ENCODE measurements at places on chromosomes 6 and 20.

DNA sequence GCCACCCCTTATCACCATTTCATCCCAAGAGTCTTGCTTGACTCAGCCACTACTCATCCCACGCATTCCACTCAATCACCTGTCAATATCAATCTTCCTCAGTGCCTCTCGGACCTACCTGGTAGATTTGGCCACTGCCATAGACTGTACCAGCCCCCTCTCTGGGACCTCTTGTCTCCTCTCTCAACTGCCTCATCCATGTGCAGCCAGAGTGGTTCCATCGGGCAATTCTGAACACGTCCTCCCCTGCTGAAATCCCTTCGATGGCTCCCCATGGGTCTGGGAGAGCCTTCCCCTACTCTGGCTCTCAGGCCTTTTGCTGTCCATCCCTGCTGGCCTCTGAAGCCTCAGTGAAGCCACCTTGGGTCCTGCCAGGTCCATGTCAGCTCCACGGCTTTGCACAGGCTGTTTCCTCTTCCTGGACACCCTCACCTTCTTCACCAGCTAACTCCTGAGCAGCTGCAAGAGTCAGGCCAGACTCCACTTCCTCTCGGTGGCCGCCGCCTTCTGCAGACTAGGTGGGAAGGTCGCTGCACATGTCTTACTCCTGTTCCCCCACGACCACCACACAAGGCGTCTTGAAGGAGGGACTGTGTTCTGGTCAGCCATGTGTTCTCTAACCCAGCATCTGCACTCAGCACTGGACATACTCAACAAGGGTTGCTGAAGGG is 120.4 kb downstream of the TOX2 start:
- no peak for DNase-seq

DNA sequence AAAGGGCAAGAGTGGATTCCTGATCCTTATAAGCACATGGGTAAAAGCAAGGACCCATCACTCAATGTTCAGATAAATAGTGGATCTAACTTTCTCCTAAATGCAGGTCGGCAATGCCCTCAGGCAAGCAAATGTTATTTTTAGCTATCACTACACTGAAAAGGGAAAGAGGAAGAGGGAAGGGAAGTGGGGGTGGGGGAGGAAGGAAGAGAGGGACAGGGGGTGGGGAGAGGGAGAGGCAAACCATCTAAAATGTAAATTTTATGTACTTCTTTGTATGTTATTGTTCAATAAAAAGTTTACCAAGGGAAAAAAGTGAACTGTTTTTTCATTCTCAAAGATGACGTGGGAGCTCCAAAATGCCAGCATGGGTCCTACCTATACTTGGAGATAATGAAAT is 44.2 kb downstream of the CHD6 start:
- no peak for DNase-seq

DNA sequence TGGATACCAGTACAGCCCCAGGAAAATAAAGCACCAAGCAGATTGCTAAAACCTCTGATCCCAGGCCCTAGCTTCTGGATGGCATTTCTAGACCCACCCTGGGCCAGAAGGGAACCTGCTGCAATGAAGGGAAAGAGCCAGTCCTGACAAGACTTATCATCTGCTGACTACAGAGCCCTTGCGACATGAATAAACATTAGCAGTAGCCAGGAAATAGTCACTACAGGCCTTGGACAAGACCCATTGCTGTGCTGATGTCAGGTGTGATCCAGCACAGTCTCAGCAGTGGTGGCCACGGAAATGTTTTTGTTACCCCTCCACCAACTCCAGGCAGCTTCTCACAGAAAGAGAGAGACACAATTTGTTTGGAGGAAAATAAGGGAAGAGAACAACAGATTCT is 399.3 kb downstream of the HAO1 start:
- DNase-seq = no peak

- no peak for DNase-seq
Observed at GRCh38 chr6:99946005-99946404, 48.0 kb downstream of the MCHR2 start.

DNA sequence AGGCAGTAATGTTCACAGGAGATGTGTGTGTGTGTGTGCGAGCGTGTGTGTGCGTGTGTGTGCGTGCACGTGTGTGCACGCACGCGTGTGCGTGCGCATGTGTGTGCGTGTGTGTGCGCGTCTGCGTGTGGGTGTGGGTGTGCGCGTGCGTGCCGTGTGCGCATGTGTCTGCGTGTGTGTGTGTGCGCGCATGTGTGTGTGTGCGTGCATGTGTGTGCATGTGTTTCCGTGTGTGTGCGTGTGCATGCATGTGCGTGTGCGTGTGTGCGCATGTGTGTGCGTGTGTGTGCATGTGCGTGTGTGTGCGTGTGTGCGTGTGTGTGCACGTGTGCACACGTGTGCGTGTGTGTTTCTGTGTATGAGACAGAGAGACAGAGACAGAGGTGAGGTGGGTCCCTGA is 136.0 kb upstream of the CST7 start:
- DNase-seq = no peak

DNA sequence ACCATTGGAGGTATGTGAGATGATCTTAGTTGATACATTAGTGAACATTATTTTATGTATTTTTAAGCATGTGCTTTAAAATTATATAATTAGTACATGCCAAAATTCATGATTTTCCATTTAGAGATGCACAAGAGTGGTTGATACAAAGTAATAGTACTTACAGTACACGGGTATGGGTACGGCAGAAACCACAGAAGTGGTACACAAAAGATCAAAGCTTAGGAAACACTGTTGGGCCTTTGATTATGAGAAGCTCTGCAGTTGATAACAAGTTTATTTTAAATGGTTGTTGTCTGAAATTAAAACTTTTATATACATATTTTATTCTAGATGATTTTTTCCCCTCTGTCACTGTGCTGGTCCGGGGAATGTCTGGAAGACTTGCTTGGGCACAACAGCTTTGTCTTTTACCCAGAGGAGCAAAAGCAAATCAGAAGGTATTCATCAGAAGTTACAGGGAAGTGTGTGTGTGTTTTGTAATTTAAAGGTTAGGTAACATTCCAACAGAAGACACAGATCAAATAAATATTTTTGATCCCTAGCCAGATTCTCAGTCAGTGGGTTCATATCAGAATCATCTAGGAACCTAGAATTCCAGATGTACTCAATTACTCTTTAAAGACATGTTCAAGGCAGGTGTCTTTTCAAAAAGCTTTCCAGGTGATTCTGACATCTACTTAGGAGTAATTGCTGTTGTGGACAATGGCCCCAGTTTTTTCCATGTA is 32.5 kb upstream of the ADIG start:
- no peak for DNase-seq

DNA sequence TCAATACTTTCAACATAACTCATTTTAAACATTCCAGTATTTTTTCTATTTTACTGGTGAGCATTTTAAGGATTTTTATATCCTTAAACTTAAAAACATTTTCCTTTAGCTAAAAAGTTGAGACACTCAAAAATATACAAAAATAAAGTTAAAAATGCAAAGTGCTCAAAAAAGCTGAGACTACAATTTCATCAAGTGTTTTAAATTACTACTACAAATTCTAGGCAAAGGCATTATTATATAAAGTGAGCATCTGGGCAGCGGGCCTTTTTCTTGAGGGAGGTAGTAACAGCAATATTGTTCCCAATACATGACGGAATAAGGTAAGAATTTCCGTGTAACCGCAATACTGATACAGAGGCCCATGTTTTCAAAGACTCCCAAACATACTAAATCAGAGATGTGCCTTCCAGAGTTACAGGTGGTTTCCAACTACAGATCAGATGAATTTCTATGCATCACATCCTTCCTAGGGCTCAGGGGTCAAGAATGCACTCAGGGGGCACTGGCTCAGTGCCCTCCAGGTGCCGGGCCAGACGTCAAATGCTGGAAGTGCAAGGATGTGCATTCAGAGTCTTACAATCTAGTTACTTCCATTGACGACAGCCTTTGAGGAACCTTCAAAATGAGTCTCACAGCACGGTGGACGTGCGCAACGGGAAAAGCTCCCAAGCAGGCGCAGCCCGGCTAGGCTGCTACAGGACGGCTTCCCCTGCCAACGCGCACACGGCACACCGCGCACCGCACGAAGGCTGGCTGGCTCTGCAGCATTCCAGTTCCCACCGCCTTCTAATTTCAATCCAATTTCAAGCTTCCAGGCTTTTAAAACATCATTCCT is 1.7 kb downstream of the PHF10 start:
- DNase-seq = peak; percentile 44

GRCh38 chr20:40955326-40955725 is 73.3 kb upstream of the TOP1 start:
- DNase-seq = no peak

GRCh38 chr6:20467437-20467836 is 65.8 kb downstream of the E2F3 start:
- no peak for DNase-seq

- no peak for DNase-seq
Observed at GRCh38 chr6:170176136-170176897, 114.6 kb downstream of the DLL1 start.

GRCh38 chr20:40225596-40225995 is 463.4 kb downstream of the MAFB start:
- no peak for DNase-seq

GRCh38 chr20:11017446-11017845 is 343.6 kb upstream of the JAG1 start:
- no peak for DNase-seq

- no peak for DNase-seq
Observed at GRCh38 chr6:154555073-154555677, 44.7 kb upstream of the CNKSR3 start.

- DNase-seq = peak; percentile 81
Observed at GRCh38 chr6:108559884-108560462, 744 bp upstream of the FOXO3 start.

DNA sequence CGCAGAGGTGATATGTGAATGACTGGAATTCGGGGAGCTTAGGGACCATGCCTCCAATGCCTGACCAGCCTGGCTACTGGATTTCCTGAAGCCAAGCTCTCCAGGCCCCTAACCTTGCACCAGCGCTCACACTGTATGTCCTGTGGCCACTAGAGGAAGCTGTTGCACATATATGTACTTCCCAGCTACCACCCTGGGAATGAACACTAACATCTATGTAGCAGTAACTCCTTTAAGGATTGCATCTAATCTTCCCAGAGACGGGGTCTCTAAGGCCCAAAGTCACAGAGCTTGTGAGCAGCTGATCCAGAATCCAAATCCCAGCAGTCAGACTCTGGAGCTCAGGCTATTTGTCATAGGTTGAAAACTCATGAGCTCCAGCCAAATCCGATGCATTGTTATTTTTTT is 20.4 kb upstream of the BPIFB1 start:
- peak; percentile 51 for DNase-seq

GRCh38 chr6:166417285-166417691 is 34.5 kb upstream of the MPC1 start:
- DNase-seq = no peak

DNA sequence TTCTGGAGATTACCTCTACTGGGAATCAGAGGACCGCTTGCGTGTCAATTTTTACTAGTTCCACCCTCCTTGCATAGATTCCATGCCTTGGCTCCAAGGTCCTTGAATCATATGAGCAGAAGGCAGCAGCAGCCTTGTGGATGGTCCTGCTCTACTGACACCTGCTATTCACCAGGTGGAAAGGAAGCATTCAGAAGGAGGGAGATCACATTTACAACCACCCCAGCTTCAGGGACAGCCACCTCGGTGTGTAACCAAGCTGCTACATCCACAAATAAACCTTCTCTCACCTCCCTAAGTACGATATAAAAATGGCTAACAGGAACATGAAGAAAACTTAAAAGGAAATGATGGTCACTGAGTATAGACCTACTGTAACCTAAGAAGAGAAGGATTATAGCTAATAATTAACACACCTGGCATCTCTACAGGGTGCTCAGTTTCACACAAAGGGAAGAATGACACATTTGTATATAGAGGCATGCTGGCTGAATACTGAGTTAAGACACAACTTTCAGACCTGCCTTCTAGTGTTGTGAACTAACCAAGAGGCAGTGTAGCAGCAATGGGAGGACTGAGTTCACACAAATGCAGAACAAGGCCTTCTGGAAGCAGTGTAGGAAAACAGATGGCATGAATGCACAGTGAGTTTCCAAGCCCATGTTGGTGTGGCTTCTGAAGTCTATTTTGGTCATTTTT is 46.3 kb upstream of the SRPK1 start:
- no peak for DNase-seq

GRCh38 chr6:157233686-157234085 is 89.6 kb downstream of the TMEM242 start:
- DNase-seq = no peak

DNA sequence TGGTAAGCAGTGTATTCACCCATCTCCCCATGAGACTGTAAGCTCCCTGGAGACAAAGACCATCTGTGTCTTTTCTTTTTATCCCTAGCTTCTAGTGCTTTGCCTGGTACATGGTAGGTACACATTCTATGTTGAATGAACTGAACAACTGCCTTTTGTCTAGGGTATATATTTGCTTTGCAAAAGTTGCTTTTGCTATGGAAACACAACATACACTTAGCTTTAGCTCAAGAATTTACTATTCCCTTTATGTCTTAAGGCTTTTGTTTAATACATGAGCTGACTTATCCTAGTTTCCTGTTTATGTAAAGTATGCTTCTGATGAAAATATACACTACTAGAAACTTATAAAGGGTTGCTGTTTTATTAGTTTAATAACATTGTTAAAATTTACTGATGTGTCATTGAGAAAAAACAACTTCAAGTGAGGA is 198.2 kb downstream of the PRL start:
- DNase-seq = no peak

GRCh38 chr6:154202958-154203357 is 153.6 kb downstream of the IPCEF1 start:
- DNase-seq = no peak

DNA sequence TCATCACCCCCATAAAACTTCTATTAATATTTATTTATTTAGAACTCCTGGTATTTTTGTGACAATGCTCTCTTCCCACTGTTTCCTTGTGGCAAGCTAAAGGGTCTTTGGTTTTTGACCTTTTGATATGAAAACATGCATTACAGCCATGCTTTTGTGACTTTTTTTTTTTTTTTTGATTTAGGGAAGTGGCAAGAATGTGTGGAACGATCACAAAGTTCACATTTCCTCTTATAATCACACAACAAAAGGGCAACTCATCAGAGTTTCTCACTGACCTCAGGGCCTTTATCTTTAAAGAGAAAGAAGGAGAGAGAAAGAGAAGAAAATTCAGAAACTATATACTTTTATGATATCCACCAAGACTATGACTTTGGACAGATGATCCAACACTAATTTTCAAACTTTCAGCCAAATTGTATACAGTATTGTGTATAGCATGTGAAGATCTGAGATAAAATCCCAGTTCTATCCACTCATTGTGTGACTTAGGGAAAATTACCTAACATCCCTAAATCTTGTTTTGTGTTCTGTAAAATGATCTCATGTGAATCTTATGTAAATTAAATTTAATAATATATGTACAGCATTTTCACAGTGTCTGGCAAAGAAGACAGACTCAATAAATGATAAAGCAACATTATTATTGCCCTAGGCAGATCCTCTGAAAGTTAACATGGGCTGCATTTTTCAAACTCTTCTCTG is 106.8 kb upstream of the MARCKS start:
- no peak for DNase-seq

GRCh38 chr6:83609248-83609647 is 96.9 kb downstream of the PRSS35 start:
- DNase-seq = no peak

DNA sequence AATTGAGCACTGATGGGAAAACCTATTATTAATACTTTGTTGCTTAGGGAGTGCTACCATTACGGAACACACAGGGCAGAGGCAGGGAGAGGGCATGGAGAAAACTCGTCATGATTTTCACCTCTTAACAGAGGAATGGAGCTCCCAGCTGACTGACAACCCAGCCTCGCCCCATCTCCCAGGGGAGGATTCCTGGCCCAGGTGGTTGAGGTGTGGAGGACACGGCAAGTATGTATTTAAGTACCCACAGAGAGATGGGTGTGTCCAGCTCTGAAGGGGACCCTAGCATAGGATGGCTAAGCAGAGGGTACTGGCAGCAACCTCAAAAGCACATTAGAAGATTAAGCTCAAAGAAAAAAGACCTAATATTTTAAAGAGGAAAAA is 261.9 kb upstream of the MOCS1 start:
- DNase-seq = no peak
